Spinal cord (tissue), 10 donors: ENCODE measurements at places on chromosomes 1 and 21. TPM values are rescaled to one million over a fixed set of nuclear protein-coding genes. Genes with fewer than 3 reads are reported as not detected.

DNA sequence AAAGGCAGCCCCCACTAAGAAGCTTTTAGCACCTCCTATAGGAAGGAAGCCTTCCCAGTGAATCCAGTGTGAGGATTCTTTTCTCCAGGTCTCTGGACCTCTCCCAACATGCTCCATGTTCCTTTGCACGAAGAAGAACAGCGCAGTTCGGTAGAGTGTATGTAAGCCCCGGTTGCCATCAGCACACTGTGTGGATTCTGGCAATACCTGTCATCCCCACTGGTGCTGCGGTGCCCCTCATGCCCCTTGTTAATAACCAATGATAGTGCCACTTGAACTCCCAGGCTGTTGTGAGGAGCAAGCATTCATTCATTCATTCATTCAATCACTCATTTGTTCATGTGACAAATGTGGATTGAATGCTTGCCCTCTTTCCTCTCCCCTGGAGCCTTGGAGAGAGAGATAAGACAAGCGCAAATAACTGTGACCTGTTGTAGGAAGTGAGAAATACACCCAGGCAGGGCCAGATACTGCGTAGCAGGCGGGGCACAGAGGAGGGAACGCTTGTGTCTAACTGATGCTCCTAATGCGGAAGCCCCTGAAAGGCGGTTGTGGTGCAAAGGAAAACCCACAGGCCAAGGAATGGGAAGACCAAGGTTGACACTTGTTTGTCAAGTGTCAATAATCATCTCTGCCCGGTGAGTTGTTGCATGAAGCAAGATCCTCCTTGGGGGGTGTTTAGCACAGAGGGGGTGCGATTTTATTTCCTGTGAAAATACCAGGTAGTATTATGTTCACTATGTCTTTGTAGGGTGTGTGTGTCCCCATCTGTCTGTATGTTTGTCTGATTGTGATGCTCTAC lies 9.8 kb downstream of the LGR6 start:
- peaks cover 2% of the 10 kb centered on the region for H3K27me3 ChIP-seq
- no peak overlapping the region for H3K4me3 ChIP-seq
- no peak for DNase-seq

GRCh38 chr1:159113596-159114433 lies 37.2 kb upstream of the AIM2 start:
- no peaks in the 10 kb centered on the region for H3K4me1 ChIP-seq
- H3K27ac ChIP-seq: no peak overlapping the region

The NR5A2 gene
- total RNA-seq: 1.8 TPM

The URB2 gene
- total RNA-seq: 11.0 TPM

The ASB17 gene
- total RNA-seq: not detected

The HRNR gene
- not detected for total RNA-seq

The TSPEAR gene
- total RNA-seq: 0.66 TPM
